ENCODE measurements at places on chromosomes 4 and X.

GRCh38 chr4:83378419-83378818 lies 43.8 kb upstream of the HPSE start:
- DNase-seq: no peak

DNA sequence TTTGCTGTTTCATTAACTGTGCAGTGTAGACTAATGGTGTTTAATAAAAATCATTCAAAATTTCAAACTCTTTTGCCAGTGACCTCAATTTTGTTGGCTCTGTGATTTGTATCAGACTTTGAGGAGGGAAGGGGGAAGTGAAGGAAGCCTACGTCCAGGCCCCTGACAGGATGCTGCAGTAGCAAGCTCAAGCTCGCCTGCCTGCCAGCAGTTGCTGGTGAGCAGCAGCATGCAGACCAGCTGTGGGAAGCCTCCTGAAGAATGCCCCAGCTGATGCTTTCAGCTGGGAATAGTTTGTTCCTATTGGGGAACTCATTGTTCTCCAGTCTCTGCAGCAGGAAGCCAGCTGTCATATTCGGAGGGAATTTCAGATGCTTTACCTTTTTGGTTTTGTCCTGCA lies 495.2 kb downstream of the AFF2 start:
- no peak for DNase-seq

- no peak for DNase-seq
Measured at GRCh38 chr4:86965019-86965976, 30.5 kb downstream of the AFF1 start.

GRCh38 chr4:89247951-89248350 lies 59.6 kb downstream of the GPRIN3 start:
- DNase-seq: no peak

GRCh38 chrX:114584375-114584943 lies 573 bp downstream of the HTR2C start:
- DNase-seq: no peak

DNA sequence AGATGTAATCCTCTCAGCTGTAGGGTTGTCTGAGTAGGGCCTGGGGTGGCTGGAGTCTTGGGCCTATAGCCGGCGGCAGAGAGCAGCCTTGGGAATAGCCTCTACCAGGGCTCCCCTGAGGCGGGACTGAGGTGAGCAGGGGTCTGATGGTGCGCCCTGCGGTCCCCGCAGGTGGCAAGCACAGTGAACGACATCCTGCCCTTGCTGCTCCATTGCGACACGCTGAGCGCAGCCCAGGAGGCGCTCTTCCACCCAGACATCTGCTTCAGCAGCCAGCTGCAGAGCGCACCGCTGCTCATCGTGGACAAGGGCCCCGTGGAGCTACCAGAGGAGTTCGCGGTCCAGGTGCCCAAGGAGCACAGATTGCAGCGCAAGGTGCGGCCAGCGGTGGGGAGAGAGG lies 317.0 kb downstream of the ADGRL3 start:
- DNase-seq: no peak

GRCh38 chr4:180398564-180398963 lies 1844.6 kb upstream of the TENM3 start:
- DNase-seq: no peak

GRCh38 chrX:23136816-23137215 lies 137.1 kb downstream of the DDX53 start:
- DNase-seq: no peak

DNA sequence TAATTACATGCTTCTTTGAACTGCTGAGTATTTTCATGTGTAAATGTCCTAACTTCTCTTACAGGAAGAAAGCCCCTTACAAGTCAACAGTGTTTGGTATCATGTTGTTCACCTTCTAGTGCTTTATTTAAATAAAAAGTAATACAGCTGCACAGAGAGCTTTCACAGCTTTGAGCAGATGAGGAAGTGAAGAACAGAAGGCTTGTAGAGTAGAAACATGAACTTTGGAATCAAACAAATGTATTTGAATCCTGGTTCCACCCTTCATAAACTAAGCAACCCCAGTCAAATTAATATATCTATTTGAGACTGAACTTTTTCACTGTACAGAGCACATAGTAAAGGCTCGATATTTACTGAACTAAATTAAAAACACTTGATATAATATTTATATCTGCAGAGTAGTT lies 120.5 kb downstream of the CAMK2D start:
- no peak for DNase-seq

GRCh38 chr4:167715176-167715575 lies 377.2 kb upstream of the ANXA10 start:
- peak; percentile 47 for DNase-seq

DNA sequence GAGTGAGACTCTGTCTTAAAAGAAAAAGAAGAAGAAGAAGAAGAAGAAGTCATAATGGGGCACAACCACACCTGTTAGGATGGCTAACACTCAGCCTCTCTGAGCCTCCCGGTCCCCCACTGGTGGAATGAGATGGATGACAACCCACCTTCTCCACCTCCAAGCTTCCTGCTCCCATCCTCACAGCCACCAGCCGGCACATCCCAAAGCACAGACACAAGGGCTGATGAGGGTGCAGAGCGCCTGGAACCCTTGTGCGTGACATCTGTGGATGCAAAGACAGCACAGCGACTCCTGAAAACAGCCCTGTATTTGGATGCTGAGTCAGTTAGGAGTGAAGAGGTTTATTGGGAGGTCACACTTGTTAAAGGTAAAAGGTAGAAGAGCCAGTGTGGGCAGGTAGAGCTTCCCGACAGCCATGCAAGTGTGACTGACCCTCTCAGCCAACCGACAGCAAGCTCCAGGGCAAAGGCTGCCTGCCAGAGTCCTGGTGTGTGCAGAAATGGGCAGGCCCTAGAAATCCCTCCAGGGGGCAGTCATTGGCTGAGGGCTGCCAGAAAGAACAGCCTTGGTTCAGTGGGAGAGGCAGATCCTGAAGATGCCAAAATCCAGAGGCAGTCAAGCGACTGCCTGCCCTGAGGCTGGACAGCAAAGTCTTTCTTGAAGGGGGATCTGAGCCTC lies 26.6 kb upstream of the MAN2B2 start:
- peak; percentile 20 for DNase-seq

- no peak for DNase-seq
Measured at GRCh38 chr4:125434136-125434535, 119.4 kb downstream of the FAT4 start.

DNA sequence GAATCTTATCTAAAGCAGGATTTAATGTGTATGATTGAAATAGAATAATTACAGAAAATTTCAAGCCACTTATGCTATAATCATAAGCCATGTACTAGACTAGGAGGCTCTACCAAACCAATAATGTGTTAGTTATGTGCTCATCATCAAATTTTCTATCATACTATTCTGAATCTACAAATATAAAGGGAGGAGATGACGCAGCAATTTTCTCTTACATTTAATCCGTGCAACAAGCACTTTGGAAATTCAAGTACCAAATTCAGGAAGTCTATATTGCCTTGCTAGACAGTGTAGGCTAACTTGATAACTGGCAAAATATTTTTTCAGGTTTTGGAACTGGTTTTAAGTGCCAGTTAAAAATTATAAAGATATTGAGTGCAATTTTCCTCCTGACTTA lies 283.5 kb downstream of the C4orf33 start:
- no peak for DNase-seq

DNA sequence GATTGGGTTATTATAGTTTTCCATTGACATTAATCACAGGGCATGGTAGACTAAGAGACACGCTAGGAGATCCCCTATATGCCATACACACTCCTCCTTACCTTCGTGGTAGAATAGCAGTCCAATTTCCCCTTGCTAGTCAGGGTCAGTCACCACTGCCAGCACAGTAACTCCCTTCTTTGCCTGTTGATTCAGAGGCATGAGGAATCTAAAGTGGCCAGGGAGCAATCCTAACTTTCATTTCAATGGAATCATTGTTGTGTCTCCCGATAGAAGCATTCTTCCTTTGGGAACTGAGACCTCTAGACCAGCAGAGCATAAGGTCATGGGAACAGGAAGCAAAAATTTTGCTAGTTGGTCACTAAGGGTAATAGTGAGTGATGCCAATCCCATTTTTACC lies 51.1 kb downstream of the COL25A1 start:
- no peak for DNase-seq

DNA sequence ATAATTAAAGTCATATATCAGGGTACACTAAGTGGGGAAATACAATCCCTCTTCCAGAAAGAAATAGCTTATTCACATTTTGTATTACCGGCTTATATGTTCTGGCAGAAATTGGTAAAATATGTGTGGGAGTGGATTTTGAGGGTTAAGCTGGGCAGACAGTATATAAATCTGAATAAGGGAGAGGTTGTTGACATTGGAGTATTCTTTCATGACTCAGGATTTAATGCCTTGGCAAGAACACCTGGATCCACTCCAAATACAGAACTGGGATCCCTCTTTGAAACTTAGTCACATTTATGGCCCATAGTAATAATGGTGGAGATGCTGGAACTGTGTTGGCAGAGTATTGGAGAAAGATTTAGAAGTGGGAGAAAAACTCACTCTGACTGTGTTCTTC lies 54.3 kb upstream of the TET2 start:
- peak; percentile 89 for DNase-seq

GRCh38 chrX:10818651-10819050 lies 198.3 kb upstream of the MID1 start:
- DNase-seq: no peak

DNA sequence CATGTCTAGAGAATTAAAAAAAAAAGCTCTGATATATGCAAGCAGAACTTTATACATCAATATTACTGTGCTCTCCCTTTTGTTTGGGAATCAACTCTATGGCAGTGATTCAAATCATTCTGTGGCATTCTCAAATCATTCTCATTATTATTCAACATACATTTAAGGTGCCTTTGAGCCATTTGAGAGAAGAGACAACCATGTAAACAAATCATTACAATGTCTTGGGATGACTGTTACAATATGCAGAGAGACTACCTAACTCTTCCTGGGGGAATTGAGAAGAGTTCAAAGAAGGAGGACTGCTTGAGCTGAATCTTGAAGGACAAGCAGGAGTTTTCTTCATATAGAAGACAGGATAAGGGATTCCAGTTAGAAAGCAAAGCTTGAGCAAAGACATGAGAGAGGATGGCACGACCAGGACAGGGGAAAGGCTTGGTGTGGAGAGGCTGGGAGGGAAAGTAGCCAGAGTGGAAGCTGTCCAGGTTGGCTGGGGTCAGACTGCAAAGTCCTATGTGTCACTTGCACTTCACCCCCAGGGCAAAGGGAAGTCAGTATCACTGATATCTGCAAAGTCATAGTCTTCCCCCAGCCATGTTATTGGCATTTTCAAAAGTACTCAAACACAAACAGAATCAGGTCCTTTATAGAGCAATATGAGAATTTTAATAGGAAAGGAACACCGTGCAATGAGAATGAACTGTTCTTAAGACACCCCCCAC lies 9.0 kb downstream of the SEC24D start:
- DNase-seq: no peak

DNA sequence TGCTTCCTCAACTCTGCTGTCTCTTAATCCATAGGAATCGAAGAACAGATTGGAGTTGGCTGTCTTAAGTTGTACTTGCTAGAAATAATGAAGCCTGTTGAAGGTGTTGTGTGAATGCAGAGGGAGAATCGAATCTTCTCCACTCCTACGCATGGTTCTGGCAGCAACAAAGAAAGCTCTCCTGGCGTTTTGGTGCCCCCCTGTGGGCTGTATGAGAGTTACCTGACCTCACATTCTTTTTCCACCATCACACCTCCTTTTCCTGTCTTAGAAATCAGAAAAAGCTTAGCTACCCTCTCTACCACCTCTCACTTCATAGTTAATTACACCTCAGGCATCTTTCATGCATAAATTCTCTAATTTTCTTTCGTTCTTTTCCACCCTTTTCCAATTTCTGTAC lies 16.3 kb downstream of the KLF8 start:
- peak; percentile 33 for DNase-seq

- DNase-seq: peak; percentile 5
Measured at GRCh38 chrX:107978707-107979307, 3.4 kb downstream of the TEX13B start.

DNA sequence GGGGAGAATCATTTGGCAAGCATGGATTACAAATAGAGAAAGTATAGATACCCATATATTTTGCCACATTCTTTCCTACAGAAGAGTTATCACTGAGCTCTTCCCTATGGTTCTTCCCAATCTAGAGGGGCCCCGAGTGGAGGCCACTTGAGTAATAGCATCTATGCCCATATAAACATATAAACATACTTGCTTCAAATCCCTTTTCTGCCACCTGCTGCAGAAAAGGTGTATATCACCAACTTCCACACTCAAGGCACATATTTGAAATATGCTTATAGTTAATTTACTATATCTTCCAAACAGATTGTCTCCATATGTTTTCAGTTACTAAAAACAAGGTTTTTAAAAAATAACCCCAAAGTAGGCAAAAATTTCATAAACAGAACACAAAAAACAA lies 642.8 kb upstream of the DIPK2B start:
- DNase-seq: no peak

GRCh38 chr4:28772066-28772465 lies 1911.4 kb downstream of the STIM2 start:
- peak; percentile 78 for DNase-seq

GRCh38 chr4:186204103-186204559 lies 12.8 kb downstream of the CYP4V2 start:
- DNase-seq: no peak

DNA sequence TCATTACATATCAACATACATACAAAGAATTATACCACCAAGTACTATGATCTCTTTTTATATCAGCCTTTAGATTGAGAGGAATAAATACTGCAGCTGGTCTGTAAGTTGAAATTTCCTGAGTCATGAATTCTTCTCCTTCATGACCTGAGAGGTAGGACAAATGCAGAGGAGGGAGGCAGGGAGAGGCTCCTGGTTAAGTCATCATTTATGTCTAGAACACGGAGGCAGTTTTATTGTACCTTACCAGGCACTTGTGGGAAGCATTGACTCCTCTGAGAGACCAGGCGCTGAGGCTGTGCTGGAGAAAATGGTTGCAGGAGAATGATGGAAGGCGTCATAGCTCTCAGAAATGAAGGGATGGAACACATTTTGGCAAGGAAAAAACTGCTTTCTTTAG lies 12.5 kb upstream of the CASK start:
- DNase-seq: no peak

- DNase-seq: peak; percentile 92
Measured at GRCh38 chrX:136168929-136169735, 21.8 kb downstream of the FHL1 start.

DNA sequence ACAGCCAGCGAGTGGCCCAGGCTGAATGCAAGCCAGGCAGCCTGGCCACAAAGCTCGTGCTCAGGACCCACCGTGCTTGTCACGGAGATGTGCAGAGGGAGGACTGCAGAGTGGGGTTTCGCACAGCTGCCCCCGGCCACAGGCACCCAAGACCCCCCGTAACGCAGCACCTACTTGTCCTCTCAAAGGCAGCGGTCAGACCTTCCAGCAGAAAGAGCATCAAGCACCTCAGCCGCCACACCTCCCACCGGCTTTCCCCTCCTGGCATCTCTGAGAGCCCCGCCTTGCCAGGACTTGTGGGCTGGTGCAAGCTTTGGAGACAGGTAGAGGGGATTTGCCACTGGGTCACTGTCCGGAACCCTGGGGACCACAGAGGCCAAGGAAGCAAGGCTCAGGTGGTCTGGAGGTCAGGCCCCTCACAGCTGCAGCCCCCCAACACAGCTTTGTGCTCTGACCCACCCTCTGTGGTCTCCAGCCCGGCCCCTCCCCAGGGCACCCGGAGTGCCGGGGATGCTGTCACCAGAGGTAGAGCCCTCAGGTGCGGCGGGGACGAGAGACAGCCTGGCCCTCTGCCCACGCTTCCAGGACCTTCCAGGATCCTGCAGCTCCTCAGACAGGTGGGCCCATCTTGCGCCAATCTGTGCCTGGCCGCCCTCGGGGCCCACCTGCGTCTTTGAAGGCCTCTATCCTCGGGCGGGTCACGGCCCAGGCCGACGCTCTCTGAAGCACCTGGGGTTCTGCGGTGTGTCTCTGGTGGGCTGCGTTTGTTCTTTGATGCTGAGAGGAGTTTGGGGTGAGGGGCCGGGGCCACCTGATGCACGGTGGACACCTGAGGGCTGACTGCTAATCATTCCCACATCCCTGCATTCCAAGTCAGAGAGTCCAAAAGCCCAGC lies 34.4 kb upstream of the HMX1 start:
- DNase-seq: no peak
